ENCODE measurements at places on chromosomes 13 and 19.

GRCh38 chr13:75870397-75870903 is 234.3 kb downstream of the LMO7 start:
- peak; percentile 45 for DNase-seq

- DNase-seq, result no peak
These were observed 176.6 kb downstream of the KLF5 start for GRCh38 chr13:73235385-73235784.

- peak; percentile 58 for DNase-seq
These were observed 9.1 kb downstream of the SPACA6 start for GRCh38 chr19:51702103-51702824.

DNA sequence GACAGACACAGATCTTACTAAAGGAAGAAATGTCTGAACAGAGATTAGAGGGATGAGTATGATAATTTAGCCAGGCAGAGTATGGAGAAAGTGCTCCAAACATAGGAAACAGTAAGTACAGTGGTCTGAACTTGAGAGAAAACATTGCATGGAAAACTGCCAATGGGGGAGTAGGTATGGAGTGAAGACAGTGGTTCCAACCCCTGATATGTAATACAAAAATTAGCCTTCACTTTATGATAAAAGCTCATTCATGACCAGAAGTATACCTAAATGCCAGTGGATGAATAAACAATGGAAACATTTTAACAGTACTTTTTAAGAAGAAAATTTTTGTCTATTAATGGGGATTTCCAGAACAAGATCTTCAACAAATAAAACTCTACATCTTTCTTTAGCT is 334.0 kb downstream of the DIAPH3 start:
- no peak for DNase-seq

- no peak for DNase-seq
These were observed 2.7 kb upstream of the PLA2G4C start for GRCh38 chr19:48113190-48113917.

GRCh38 chr19:24098359-24098758 is 11.4 kb downstream of the ZNF254 start:
- no peak for DNase-seq

DNA sequence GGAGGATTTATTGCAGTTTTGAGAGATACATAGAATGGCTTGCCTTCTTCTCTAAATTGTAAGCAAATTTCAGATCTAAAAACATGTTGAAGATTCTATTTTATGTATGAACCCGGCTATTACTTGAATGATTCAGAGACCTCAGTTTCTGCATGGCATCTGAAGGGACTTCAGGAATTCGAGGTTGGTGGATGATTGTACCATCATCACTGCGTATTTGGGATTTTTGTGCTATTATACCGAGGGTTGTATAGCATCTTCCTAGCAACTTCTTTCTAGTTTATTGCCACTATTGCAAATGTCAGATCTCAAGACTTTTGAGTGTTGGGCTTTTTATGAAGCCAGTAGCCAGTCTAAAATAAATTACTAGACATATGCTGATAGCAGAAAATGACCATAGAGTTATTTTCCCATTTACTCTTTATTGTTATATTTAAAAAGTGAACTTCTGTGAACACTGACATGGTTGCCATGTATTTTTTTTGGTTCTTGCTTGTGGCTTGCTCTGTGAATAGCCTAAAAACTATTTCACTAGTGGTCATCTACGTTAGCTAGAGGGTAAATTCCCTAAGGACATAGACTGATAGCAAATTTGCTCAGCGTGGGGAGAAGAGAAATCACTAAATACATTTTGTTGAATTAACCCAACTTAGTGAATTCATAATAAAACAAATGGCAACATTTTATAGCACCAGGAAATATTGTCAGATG is 70.6 kb upstream of the KLF12 start:
- no peak for DNase-seq

DNA sequence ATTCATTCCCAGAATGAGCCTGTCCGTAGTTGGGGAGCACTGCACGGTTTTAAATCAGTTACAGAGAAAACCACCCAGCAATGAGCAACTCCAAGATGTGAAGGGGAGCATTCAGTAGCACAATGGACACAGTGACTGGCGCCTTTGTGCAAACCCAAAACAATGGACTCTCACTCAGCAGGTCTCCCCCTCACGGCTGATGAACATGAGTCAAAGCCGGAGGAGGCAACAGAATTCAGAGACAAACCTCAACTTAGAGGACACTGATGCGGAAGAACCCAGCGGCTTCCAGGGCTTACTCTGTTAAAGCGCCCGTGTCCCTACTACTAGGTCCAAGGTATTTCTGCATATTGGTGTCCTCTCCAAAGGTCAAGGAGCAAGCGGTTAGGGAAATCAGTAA is 17.7 kb downstream of the PLEKHF1 start:
- no peak for DNase-seq

DNA sequence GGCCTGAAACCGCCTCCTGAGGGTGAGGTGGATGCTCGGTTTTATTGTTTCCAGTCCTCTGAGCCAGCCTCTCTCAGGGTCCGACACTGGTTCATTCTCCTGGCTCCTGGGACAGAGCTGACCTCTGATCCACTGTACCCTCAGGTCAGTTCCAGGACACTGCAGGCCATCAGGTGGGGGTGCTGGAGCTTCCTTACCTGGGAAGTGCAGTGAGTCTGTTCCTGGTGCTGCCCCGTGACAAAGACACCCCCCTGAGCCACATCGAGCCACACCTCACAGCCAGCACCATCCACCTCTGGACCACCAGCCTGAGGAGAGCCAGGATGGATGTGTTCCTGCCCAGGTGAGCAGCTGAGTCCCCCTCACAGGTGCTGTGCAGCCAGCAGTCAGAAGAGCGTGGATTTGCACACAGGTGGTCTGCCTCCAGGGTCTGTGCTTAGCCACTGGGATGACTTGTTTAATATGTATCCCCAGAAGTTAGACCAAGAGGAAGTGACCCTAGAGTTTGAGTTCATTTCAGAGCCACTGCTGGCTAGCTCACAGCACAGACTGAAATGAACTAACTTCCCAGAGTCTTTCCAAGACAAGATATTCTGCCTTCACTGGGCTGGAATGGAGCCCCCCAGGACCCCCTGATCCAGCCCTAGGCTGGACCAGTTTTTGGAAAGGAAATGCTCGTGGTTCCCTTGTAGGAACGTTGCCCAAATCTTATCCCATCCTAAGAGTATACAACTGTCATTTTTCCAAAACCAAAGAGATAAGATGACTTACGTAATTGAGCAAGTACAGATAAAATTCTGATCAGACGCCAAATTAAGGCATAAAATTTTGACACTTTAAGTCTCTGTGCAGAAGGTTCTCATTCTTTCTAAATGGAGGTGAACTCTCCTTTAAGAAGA is 8.8 kb downstream of the SERPINE3 start:
- DNase-seq, result no peak

- DNase-seq, result no peak
These were observed 102.6 kb upstream of the TSHZ3 start for GRCh38 chr19:31451686-31452330.

GRCh38 chr19:51594774-51595109 is 23.7 kb downstream of the ZNF175 start:
- no peak for DNase-seq

- DNase-seq, result peak; percentile 65
These were observed 1.0 kb downstream of the MBOAT7 start for GRCh38 chr19:54188215-54188871.

- DNase-seq, result no peak
These were observed 13.3 kb upstream of the LILRB1 start for GRCh38 chr19:54616821-54617560.

DNA sequence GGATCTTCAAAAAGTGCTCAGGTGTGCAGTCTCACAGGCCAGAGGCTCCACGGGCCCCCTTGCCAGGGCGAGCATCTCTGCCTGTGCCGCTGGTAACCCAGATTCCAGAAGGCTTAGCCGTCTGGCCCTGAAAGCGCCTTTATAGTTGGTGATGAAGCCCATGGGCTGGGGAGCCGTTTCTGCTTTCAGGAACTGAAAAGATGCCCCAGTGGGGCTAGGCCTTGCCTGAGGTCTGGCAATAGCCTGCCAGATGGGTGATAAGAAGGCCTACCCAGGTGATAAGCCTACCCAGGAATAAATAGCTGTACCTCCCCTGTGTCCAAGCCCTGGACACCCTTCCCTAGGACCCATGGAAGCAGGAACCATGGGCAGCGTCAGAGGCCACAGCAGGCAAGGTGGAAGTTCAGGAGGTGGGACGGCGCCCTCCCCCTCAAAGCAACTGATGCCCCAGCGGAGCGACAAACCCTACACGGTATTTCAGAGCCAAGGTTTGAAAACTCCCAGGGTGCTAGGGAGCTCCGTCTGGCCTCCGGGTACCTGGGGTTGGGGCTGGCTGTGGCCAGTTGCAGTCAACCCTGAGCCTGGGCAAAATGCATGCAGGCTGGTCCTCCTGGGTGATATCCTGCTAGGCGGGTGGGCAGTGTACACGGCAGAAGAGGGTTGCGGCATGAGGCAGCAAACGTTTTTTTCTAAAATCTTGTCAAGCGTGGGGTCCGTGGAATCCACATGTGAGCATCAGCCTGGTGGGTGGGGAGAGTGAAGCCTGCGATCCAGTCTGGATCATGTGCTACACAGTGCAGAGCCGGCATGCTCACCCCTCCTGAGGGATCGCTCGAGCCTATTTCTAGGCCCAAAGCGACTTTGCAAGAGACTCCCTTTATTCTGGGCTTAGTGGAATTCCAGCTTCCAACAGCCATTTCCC is 45.3 kb downstream of the ACTN4 start:
- DNase-seq, result no peak

- no peak for DNase-seq
These were observed 22.3 kb upstream of the MYDGF start for GRCh38 chr19:4692251-4693077.

DNA sequence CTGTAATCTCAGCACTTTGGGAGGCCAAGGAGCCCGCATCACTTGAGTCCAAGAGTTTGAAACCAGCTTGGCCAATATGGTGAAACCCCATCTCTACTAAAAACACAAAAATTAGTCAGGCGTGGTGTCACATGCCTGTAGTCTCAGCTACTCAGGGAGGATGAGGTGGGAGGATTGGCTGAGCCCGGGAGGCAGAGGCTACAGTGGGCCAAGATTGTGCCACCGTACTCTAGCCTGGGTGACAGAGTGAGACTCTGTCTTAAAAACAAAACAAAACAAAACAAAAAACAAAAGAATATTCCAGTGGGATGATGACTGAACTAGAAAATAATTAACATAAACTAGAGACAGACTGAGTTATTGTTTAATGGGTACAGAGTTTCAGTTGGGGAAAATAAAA is 81.7 kb upstream of the ABCC4 start:
- DNase-seq, result no peak

GRCh38 chr13:46961719-46962118 is 64.9 kb upstream of the HTR2A start:
- no peak for DNase-seq

DNA sequence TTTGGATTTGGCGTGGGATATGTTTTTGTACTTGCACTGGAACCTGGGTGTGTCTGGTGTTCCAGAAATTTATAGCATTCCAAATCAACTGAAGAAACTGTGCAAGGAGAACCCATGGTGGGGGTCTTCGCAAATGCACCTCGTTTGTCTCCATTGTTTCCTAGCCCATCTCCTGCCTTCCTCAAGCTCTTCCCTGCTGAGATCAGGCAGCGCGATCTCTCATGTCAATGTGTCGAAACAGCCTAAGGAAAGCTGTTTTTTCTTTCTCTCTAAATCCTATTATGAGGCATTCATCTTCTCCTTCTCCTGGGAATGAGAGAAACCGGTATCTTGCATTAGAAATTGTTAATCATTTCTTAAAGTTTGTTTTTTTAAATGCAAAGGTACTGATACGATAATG is 131.0 kb downstream of the KLF5 start:
- DNase-seq, result no peak

GRCh38 chr13:32098272-32098671 is 66.7 kb downstream of the FRY start:
- no peak for DNase-seq

DNA sequence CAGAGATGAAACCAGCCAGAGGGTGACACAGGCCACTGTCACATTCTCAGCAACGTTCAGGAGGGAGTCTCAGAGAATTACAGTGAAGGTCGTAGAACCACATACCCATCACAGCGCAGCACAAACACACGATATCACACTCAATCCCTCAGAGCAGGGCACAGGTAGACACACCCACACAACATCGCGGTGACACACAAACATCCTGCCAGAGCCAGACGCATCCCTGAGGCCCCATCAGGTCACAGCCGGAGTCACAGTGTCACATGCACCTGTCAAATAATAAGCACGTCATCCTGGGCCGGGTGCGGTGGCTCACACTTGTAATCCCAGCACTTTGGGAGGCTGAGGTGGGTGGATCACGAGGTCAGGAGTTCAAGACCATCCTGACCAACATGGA is 17.5 kb downstream of the ELAVL3 start:
- DNase-seq, result no peak

- DNase-seq, result no peak
These were observed 336.0 kb downstream of the TBC1D4 start for GRCh38 chr13:75145927-75146326.

DNA sequence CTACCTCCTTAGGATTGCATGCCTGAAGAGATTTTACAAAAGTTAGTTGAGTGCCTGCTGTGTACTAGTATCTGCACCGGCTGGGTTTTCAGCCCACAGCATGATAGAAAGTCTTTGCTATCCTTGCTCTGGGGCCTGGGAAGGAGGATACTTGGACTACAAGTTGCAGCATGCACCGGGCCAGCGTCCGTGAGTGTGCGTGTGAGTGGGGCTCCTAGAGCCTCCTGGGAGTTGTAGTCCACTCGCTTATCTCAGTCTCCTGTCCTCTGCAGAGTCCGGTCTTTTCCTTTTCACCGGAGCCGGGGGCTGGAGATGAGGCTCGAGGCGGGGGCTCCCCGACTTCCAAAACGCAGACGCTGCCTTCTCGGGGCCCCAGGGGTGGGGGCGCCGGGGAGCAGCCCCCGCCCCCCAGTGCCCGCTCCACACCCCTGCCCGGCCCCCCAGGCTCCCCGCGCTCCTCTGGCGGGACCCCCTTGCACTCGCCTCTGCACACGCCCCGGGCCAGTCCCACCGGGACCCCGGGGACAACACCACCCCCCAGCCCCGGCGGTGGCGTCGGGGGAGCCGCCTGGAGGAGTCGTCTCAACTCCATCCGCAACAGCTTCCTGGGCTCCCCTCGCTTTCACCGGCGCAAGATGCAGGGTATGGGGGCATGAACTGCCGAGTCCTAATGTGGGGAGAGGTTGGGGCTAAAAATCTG is 20.6 kb downstream of the BRSK1 start:
- DNase-seq, result peak; percentile 32

GRCh38 chr13:30971575-30971974 is 39.1 kb downstream of the TEX26 start:
- DNase-seq, result no peak

- no peak for DNase-seq
These were observed 544.2 kb upstream of the KLF12 start for GRCh38 chr13:74678308-74678965.

GRCh38 chr13:92775658-92776057 is 450.9 kb upstream of the GPC6 start:
- DNase-seq, result no peak

DNA sequence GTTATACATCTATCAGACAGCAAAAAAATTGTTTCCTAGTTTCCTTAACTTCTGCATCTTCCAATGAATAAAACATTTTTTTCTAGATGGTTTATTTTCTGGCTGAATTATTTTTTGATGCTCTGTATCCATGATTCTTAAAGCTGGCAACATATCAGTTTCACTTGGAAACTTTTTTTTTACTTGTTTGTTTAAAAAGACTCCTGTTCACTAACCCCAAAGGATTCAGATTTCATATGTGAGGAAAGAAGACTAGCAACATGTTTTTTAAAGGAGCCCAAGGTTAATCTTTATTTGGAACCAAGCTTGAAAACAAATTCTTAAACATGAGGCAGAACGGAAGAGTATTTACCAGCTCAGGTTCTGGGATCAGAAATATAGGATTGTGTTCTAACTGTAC is 632.3 kb downstream of the SLITRK6 start:
- DNase-seq, result no peak
